ENCODE measurements at places on chromosomes 7 and 10.

DNA sequence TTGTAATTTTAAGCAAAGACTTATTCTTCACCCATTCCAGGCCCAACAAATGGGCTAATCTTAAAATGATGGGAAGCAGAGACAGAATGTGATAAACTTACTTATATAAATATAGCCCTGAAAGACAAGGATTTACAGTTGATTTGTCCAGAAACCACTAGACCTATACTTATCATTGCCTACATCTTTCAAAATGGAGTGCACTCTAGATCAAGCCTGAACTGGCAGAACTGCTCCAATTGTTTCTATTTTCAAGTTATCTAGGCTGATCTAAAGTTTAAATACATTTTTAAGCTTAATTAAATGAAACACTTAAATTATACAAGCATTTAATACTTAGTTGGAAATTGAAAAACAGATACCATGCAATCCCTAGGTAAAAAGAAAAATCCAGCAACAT, 24.9 kb upstream of the PALS2 start:
- DNase-seq, result no peak

GRCh38 chr10:46079831-46080585, 33.9 kb upstream of the MSMB start:
- no peak for DNase-seq

DNA sequence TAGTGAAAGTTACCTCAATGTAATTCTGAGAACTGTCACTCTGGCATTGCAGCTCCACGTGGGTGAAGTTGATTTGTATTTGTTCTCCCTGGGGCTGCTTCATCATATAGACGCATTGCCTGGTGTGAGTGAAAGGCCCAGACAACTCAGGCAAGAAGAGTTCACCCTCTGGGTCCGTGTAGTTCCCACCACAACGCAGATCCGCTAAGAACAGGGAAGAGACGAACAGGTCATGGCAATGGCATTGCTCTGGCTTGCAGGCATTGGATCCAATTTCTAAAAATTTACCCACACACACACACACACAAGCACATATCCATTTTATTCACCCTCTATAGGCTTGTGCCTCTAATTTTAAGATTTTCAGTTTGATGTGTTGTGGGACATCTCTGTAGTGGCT, 45.4 kb downstream of the CUBN start:
- no peak for DNase-seq

DNA sequence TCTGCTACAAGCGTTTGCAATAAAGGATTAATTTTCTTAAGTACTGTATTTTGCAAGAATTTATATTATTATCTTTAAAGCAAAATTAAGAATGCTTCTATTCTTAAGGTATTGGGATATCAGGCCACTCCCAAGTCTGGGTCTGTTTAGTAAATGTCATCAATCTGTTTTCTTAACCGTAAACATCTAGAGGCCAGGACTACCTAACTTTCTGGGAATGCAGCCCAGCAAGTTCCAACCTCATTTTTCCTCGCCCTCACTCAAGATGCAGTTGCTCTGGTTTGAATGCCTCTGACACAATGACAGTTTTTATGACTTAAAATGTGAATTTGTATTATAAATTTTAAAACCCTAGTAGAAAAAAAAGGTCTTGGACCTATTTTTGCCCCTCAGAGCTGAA, 143.5 kb downstream of the INHBA start:
- DNase-seq, result no peak

DNA sequence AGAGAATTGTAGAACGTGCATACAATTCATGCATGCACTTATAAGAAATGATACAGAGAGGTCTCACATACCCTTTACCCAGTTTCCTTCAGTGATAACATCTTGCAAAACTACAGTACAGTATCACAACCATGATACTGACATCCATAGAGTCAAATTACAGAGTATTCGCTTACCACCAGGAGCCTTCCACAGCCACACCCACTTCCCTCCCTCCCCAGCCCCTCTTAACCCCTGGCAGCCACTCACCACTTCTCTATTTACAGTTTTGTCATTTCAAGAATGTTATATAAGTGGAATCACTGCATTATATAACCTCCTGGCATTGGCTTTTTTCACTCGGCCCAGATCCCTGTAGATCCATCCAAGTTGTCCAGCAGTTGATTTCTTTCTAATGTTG, 143.8 kb downstream of the ZNF248 start:
- no peak for DNase-seq

DNA sequence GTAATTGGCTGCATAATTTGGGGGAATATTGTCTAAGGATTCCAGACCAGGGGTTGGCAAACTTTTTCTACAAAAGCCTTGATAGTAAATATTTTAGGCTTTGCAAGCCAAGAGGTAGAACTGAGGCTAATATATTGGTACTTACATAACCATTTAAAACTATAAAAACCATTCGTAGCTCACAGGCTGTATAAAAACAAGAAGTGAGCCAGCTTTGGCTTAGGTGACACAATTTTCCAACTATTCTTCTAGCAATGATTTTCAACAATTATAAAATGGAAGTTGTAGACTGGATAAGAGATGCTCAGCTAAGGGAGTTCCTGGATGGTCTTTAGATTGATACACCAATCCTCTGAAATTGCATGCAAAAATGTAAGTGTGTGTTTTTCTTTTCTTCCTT, 1.4 kb downstream of the GPR141 start:
- no peak for DNase-seq

DNA sequence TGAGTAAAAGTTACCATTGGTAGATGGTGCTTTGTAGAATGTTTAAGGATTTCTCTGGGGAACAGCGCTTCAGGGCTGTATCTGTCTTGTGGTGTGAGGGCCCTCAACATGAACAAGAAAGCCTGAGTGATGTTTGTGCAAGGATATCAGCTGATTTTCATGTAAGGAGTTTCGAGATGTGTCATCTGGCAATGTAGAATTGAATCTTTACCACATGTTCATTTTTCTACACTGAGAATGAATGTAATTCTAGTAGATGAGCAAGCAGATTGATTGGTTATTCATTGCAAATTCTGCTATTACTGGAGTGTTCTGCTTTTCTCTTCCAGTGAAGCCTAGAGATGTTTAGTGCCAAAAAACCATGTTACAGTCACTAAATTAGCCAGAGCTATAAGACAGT, 87.7 kb downstream of the ST7 start:
- DNase-seq, result no peak

DNA sequence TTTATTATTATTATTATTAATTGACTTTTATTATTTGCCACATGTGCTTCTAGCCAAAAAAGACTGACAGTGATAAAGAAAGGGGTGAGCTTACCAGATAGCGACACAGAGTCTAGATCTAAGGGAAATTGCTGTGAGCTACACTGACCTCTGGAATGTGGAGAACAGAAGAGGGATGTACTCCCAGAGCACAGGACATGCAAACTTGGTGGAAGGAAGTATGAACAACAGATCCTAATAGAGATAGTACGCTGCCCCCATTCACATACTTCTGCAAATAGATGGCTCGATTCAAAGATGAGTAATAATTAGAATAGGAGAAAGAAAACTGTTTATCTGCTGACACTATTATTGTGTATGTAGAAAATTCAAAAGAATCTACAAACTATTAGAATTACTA, 109.3 kb upstream of the HPS1 start:
- DNase-seq, result no peak

DNA sequence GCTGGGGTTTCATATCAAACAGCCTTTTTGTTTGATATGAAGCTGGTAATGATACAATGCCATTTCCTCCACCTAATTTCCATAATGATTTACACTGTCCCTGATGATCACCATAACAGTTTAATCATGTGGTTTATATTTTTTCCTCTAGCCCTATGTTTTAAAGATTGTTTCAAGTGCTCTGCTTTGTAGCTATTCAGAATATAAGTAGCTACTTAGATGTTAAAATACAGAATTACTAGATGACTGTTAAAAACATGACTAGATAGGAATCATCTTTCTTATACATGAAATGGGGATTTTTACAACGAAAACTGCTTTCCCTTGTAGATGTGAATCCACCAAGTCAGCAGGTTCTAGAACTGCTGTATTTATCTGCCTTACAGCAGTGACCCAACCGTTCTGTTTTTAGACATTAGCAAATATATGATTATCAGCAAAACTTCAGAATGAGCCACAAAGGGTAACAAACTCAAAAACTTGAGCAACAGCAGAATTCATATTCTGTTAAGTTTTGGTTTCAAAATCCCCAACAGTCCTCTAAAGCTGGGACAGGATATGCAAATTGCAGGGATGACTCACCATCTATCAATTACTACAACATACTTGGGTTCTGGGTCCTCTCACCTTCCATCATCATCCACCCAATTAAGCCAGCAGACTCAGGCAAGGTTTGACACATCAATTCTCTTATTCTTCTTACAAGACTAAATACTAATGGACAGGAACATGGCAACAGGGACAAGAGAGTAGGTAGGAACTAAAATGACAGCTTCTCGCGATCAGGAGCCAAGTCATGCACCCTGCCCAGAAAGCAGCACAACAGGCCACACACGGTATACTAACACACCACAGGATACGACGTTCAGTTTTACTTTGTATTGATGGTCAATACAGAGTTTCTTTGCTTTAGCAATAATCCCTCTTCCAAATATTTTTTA, 83.9 kb downstream of the PIP4K2A start:
- no peak for DNase-seq

- DNase-seq, result peak; percentile 79
Observed at GRCh38 chr10:133318494-133319127, 9.9 kb downstream of the ZNF511 start.

DNA sequence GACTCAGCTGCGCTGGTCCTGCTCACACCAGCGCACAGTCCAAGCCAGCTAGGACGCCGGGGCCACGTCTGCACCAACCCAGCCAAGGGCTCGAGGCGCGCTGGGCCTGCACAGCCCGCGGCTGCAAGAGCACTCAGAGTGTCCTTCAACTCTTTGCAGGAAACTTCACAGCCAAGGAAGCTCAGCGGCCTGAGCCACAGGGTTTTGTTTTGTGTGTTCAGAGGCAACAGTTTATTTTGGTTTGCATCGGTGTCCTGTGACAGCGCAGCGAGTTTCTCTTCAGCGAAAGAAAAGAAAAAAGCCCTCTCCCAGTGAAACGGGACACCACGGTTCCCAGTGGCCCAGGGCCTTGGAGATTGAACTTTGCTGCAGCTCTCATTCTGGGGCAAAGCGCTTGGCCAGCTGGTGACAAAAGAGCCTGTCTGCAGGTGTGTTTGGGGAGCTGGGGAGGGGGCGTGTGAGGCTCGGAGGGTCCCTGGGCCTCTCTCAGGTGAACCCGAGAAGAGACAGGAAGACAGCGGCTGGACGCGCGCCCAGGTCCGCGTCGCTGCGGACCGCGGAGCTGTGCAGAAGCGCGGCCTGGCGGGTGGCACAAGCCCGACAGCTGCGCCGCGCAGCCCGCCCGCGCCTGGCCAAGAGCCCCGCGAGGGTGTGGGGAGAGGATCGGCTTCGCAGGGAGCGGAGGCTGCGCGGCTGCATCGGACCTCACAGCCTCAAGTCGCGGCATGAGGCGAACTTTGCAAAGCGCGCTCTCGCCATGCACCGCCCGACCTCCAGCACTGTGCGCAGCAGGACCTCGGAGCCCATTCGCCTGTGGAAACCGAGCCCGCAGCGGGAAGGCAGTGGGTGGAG, 922 bp downstream of the CXCL12 start:
- DNase-seq, result peak; percentile 50

DNA sequence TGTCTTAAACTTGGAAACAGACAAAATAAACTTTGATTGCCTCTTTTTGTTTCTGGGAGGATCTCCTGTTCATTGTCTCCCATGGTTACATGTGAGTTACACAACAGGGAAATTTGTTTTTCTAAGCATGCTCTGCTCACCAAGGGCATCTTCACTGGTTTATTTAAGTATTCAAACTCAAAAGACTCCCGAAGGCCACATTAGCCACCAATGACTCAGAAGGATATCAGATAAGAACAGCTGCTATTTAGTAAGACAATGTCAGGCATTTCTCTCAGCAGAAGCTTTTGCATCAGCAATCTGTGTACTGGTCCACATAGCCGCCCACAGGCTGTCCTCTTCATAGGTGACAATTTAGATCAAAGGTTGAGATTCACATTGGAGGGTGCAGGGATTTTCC, 19.3 kb downstream of the OR6B1 start:
- DNase-seq, result no peak

GRCh38 chr10:108443636-108444035, 1279.1 kb upstream of the SORCS1 start:
- DNase-seq, result no peak

DNA sequence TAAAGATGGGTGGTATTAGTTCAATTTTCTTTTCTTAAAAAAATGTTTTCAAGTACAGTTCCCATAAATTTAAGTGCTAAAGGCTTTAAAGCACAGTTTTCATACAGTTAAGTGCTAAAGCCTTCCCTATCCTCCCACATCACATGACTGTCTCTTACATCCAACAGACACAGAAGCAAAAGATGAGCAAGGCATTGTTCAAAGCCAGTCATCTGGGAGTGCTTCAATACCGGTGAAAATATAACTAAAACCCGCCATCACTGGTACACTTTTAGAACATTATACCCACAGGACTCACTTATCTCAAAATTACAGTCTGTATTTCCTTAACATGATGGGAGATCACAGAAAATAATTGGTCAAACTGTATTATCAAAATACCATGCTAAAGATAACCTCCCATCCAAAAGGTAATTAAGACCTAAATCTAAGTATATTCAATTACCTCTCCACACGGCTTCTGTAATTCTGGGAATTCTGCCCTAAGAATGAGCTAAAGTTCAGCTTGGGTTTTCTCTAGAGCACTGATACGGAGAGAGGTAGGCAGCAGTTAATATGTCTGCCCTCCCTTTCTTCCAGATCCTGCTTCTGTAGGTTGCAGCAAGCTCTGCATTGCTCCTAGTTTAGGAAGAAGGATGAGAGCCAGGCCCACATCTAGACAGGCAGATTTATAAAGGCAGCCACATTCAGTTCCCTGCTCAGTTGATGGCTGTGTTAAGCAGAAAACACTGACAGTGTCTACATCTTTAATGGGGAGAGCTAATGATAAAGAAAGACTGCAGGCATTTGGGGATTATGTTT, 474.8 kb upstream of the PFKP start:
- no peak for DNase-seq

GRCh38 chr7:88826222-88826621, 30.7 kb upstream of the TEX47 start:
- DNase-seq, result no peak

DNA sequence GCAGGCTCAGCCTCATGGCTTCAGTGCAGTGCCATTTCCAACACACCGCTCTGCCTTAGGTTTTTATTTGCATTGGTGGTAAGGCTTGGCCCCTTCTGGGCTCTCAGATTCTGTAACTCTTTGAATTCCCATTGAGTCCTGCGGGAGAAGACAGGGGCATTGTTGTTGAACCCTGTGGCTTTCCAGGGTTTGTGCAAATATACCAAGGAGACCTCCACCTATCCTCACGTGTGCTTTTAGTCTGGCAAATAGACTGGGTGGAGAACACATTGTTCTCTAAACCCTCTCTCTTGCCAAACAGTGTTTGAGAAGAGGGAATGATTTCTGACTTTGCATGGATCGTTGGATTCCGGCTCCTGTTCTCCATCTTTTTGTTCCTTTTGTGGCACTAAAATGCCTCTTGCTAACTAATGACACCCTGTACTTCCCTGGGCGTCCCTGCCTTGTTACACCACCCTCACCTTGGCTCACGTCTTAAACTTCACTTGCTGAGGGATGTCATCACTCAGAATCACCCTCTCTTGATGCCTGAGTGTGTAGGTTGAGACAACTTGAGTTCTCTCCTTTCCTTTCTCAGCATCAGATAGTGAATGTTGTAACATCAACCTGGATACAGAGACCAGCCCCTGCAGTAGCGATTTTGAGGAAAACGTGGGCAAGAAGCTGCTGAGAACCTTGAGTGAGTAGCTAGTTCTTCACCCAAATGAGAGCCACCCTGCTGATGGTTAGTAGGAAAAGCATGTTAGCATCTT, 40.5 kb downstream of the GOT1 start:
- no peak for DNase-seq

Data from D341Med (cell line).